Stimulated activated CD4-positive, alpha-beta T cell treated with anti-CD3 and anti-CD28 coated beads, Interleukin-12 subunit alpha, Interleukin-12 subunit beta, amount 100 ng/mL, for 4 hours (primary cell): ENCODE measurements at places on chromosomes 2 and 18.

- no peak for DNase-seq
Measured at GRCh38 chr2:74033375-74033774, 48.7 kb downstream of the TET3 start.

DNA sequence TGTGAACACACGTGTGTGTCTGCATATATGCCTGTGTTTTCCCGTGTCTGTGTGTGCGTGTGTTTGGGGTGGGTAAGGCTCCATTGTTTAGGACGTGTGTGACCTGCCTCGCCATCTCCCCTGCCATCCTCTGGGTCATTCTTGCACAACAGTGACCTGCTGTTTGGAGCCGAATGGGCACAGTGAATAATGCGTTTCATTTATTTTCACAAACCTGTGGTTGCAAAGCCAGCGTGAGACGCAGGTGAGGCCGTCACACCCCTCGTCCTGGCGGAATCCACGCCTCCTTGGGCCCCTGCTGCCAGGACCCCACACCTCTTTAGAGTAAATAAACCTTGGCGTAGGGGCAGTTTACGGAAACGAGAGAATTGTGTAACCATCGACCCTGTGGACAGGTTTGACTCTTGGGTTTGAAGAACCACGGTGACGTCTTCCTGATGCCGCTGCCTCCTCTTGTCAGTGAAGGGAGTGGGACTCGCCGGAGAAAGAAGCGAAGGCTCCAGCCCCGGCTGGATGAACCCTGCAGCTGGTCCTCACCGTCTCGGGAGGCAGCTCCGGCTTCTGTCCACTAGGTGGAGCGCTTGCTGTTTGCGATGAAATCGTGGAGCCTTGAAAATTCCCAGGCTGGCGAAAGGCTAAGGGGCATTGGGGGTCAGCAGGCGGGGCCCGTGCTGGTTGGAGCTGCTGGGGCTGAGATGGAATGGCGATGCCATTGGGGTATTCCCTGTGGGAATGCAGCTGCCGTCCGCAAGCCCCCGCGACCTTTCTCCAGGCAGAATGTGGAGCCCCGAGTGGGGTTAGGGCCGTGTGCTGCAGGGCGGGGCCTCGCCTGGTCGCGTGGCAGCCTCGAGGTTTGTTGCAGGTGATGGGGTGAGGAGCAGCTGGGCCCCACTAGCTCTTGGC, 81.1 kb downstream of the RTP5 start:
- peak; percentile 69 for DNase-seq

- no peak for DNase-seq
Measured at GRCh38 chr2:109433486-109433885, 180.3 kb downstream of the SEPTIN10 start.

GRCh38 chr2:35463805-35464596, 891.6 kb upstream of the CRIM1 start:
- no peak for DNase-seq

- no peak for DNase-seq
Measured at GRCh38 chr2:128359841-128360240, 41.2 kb upstream of the HS6ST1 start.

DNA sequence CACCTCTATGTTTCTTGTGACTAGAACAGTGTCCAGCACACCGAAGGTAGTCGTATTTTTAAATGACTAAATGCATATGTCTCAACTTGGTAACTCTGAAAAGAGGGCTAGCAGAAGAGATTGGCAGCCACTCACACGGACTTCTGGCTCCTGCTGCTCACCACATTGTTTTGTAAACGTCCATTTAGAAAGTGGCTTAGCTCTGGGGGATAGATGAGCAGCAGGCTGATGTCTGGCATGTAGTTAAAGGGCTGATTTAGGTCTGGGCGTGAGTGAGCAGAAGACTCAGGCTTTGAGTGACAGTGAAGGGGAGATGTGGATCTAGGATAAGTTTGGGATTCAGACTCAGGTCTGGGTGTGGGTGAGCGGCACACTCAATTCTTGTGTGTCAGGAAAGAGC, 372.9 kb upstream of the HS6ST1 start:
- no peak for DNase-seq

DNA sequence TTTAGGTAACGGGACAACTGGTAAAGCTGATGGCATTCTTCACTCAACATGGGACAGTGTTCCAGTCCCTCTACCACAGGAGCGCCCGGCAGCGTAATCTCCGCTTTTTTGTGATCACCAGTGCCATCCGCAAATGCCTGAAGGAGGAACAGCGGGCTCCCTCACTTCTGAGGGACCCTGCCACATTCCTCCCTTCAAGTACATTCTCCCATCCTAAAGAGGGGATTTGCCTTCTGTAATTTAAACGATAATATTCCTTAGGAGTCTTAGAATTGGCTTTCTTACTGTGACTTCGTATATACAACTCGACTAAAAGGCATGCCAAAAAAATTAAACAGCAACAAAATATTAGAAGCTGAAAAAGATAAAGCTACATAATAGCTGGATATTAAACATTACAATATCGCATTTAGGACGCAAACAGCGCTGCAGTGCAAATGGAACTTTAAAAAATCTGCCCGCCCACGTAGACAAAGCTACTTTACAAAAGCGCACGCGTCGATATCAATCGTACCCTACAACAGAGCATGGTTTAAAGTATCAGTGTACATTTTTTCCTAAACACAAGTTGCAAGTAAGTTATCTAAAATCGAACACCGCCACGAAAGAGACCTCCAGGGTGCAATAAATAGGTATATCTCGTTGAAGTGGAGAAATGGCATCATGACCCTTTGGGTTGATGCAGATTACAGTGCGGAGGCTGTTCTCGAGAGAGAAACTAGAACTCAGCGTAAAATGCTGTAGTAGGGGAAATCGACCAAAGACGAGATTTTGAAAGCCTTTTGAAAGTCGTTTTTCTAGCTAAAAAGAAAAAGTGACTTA, 2.3 kb upstream of the VSNL1 start:
- no peak for DNase-seq

DNA sequence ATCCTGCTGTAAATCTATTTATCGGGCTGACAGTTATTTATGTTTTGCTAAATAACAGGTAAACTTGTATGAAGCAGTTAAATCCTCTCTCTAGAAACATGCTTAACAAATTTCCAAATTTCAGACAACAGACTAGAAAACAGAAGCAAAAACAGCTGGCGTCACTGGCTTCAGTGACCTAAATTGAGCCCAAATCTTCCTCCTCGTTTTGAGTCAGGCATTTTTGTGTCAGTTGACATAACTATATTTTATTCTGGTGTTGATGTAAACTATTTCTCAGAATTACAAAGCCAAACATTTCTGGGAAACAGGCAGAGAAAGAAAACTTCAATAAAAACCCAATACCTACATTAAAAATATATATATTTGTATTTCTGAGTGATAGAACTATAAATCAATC, 21.7 kb downstream of the RBMS1 start:
- DNase-seq, result no peak

DNA sequence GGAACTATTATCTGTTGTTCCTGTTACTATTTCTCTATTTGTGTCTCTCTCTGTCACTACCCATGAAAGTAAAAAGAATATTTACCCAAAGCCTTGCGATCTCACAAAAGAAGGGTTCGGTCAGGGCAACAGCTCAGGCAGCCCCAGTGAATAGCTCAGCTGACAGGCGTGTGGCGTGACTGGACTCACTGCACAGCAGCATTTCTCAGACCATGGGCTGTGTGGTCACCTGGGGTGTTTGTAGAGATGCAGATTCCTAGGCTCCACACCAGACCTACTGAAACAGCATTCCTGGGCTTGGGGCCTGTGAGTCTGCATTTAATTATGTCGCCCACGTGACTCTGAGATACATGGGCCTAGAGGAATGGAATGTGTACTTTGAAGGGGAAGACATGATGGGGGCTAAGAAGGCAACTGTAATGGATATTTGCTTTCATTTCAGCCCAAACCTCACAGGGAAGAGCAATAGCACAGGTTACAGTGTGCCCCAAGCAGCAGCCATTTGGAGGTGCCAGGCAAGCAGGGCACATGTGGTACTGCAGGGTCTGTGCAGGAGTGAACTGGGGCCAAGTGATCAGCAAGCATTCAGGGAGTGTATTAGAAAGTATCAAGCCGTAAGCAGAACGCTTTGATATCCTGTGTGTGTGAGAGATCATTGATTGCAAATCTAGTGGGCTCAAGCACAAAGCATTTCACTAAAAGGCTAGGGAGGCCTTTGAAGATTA, 90.4 kb upstream of the RBMS1 start:
- no peak for DNase-seq

GRCh38 chr2:5691985-5692529, at the start of gene SOX11:
Gene SOX11, plus strand, starts transcription at chr2:5692384. Its CDS starts 338 bp downstream, at chr2:5692722.
- DNase-seq, result no peak

DNA sequence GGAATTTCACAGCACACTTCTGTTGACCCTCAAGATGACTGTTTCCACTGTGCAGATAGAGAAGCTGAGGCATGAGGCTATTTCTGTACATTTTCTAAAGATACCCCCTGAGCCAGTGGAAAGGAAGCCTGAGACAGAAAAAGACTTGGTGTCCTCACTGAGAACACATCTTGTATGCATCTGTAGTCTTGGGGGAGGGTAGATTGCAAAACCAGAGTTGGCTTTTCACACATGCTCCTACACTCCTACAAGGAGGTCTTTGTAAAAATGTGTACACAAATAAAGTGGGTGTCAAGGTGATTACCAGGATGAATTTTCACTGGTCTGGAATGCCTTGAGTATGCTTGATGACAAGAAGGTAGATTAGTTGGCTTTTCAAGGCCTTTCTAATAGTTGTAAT, 98.0 kb downstream of the KCTD18 start:
- no peak for DNase-seq
